Forelimb muscle (tissue), 1 donor: ENCODE measurements at places on chromosomes 6 and 20.

DNA sequence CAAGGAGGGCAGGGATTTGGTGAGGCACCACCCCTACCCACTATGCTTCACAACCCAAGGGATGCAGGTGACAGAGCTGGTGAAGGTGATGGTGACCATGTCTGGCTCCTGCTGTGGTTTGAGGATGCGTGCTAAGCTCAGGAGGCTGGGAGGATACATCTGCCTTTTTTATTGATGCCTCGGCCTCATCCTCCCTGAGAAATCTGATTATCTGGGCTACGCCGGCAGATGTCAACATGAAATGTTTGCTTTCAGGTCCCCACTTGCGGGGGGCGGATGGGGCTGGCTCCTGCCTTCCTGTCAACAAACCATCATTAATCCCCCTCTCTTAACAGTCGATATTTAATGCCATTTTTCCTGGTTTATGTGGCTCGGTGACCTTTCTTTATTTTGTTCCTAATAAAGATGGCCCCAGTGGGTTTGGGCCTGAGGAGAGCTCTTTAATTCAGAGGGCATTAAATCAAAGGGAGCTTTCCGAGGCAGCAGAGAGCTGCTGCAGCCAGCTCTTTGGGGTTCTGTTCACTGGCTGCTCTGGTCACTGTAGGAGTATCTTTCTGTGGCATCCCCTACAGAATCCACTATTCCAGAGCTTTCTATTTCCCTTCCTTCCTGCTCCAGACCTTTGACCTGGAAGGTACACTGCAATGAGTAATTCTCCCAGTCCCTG is 33.5 kb upstream of the LRFN2 start:
- no peak for DNase-seq

- DNase-seq, result no peak
These were observed 37.1 kb upstream of the B4GALT5 start for GRCh38 chr20:49750611-49751396.

- DNase-seq, result no peak
These were observed 10.4 kb downstream of the SERPINB6 start for GRCh38 chr6:2960935-2961334.

DNA sequence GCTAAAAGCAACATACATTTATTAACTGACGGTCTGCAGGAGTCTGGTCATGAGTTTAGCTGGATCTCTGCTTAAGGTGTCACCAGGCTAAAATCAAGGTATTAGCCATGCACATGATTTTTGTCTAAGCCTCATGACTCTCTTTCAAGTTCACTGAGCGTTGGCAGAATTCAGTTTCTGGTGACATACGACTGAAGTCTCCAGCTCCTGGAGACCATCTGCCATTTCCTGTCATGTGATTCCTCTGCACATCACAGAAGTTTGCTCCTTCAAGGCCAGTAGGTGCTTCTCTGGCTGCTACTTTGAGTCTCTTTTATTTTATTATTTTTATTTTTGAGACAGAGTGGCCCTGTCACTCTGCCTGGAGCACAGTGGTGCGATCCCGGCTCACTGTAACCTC is 148.4 kb upstream of the EYA4 start:
- no peak for DNase-seq

DNA sequence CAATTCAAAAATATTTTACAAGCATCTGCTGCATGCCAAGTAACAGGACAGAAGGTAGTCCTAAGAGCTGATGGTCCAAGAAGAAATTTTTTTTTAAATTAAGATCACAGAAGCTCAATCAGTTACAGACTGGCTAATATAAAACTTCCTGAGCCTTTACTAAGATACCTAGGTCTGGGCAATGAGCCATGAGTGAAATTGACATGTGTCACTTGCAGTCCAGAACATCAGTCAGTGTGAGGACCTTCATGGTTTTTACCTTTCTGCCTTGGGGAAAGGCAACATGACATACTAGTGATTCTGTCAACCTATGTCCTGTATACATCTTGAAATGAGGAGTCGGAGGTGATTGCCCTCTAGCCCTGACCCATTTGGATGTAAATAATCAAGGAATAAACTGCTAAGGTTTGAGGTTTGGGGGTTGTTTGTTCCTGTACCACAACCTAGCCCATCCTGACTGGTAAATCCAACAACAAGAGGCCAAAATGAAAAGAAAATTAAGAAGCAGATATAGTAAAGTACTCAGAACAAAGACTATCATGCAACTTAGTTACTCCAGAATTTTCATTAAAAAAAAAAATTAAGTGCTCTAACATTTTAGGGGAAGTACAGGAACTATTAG is 70.0 kb downstream of the CNKSR3 start:
- DNase-seq, result no peak

DNA sequence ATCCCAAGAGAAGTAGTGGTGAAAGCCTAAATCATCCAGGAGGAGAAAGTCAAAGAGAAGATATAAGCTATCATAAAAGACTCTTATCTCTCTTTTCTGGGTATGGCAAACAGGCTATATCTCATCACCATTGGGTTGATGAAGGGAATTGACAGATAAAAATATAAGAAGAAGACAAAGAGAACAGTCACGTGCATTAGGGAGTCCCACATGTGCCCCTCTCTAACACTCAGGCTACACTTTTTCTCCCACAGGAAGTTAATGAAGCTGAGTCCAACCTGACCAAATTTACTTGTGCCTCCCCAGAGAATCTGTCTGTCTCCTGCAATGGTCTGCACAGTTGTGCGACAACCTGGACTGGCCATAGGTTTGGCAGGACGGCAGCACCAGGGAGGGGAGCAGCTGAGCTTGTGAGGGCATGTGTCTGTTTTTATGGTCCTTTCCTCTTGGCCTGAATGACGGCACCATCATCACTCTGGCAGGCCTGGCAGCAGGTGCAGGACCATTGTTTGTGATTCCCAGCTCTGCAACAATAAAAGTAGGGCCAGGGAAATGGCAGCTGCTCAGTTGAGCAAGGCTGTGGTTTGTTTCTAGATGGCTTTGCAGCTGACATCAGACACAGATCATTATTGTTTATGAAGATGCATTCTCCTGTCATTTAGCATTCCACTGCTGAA is 144.5 kb upstream of the MCHR2 start:
- DNase-seq, result no peak

DNA sequence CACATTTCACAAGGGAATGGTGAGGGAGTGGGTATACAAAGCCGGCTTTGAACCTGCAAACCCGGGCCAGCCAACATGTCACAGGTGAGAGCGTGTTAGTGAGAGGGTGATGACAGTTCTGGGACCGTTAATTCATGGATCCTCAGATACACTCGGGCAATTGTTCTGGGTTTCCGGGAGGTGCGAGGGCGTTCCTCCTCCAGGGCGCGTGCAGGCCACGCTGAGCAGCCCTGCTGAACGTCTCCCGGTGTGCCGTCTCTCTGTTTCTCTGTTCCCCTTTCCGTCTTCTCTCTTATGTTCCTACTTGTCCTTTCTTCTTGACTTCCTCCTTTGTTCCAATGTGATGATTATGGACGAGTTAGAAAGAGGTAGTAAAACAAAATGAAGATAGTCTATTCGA is 130.0 kb upstream of the GMDS start:
- no peak for DNase-seq

DNA sequence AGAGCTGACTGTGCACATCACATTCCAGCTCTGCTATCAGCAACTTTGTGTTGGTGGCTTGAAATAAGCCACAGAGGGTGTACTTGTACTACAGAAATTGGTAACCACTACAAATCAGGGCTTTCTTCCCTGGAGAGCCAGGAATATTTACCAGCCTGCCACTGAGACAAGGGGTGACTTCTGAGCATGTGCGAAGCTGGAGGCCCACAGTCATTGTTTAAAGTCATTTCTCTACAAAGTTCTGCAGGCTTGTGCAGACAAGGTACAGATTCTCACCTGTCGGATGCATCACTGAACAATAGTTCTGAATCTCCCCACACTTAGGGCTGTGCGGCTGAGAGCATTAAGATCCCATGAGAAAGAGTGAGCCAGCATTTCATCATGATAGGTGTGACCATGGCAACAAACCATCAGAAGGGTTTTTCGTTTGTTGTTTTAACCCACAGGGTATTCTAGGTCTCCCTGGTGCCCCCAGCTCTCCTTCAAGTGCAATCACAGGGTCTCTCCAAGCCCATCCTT is 292.8 kb downstream of the CDC5L start:
- no peak for DNase-seq

- no peak for DNase-seq
These were observed 27.8 kb downstream of the CHRNA4 start for GRCh38 chr20:63333241-63333836.

- no peak for DNase-seq
These were observed 115.0 kb upstream of the CHD6 start for GRCh38 chr20:41733151-41733550.

DNA sequence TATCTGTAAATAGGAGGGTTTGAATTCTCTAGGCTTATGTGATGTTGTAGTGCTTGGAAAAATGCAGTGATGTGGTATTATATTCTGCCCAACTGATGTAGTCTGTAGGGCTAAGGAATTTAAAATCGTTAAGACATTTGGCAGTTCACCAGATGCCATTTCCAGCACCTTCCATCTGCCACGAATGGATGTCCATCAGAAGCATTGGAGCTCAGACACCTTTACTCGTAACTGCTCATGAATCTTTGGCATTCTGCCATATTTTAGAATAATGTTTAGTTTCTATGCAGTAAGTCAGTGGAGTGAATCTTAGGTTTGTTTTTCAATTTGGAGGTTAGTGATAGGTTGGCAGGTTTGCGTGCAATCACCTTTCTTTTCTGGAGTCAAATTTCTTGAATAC is 2.4 kb upstream of the SYTL3 start:
- no peak for DNase-seq

DNA sequence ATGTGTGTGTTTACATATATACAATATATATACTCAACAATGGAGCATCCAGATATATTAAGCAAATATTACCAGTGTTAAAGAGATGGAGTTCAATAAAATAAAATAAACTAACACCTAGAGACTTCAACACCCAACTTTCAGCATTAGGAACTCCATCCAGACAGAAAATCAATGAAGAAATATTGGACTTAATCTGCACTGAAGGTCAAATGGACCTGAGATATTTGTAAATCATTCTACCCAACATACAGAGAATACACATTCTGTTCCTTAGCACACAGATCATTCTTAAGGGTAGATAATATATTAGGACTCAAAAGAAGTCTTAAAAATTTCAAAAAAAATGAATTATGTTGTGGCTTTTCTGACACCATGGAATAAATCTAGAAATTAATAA is 832.3 kb upstream of the ADGRB3 start:
- no peak for DNase-seq
